ENCODE measurements at places on chromosomes 13 and 19.
A peak's percentile ranks its signal among the peaks of the same experiment; 100 is the strongest.

GRCh38 chr19:7705387-7706187 is 3.7 kb upstream of the FCER2 start:
- no peak for DNase-seq

GRCh38 chr13:73754727-73755292 is 379.4 kb downstream of the KLF12 start:
- DNase-seq, result peak; percentile 16

DNA sequence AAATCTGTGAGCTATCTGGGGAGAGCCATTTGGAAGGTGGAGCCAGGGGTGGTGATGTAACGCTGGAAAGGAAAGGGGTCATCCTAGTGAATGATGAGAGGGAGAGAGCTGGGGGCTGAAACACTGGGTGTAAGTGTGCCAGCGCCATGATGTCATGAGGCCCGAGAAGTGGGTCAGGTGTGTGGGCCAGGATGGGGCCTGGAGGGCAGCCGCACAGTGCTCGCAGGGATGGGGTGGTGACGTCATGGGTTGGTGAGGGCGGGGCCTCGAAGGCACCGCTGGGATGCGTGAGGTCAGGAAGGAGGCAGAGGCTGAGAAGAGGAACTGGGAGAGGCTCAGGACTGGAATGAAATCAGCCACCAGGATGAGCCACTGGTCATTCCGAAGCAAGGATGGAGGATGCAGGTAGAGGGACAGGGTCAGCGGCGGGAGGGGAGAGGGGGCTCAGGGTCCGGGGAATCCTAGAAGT is 4.4 kb downstream of the CCDC61 start:
- no peak for DNase-seq

DNA sequence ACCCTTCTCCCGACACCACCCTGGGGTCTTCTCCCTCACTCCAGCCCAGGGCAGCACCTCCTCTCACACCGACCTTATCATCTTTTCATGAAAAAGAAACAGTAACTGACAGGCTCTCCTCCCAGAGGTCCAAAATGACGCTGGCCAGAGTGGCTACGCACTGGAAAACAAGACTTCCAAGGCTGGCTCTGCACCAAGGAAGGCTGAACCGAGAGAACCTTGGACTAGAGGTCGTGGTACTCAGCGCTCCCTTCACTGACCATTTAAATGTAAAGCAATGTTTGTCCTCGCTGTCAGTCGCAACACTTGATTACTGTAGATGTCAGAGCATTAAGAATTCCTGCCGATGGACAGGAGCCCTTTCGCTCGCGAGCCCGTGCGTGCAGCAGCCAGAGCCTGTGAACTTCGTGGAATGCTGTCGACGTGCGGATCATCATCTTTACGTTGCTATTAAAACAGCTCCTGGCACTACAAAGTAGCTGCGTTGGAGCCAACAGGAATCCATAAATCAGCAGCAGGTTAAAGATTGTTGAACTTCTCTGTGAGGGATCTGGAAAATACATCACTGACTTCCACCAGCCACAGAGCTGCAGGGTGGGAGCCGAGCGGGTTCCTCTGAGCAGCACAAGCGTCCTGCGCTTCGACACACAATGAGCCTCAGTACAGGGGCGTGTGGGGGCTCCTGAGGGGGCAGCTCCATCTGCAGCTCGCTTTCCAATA is 125.5 kb upstream of the MCF2L start:
- no peak for DNase-seq

DNA sequence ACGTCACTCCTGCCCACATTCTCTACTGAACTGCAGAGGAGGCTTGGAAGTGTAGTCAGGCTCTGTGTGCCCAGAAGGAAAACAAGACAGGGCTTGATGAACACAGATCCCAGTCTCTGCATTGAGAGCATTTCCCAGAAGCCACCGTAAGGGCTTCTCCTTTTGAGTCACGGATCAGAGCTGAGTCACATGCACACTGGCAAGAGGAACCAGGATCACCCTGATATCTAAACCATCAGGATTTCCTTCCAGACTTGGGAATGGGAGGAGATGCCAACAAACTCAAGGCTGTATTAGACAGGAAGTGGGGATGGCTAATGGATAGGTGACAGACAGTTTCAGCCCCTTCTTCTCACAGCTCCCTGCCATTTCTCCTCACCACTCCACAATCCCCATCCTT is 17.7 kb upstream of the FBXO17 start:
- no peak for DNase-seq

GRCh38 chr13:39044536-39044935 is 6.3 kb downstream of the NHLRC3 start:
- no peak for DNase-seq

GRCh38 chr13:66995203-66995611 is 234.9 kb downstream of the PCDH9 start:
- DNase-seq, result no peak

DNA sequence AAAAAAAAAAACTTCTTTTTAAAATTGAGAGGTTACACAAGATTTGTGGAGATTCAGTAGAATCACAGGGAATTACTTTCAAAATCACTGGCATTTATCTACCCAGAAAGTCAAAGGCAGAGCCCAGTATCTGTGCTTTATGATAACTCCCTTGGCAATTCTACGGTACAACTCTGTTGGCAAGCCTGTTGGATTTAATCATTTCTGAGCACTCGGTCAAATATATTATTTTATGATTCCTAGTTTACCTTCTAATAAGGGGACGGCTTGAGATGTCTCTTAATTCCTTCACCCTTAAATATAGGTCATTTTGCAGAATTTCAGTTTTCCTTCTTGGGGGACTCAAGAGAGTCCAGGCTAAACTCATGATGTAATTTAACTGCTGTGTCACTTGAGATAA is 987.6 kb downstream of the EFNB2 start:
- no peak for DNase-seq

- DNase-seq, result no peak
Measured at GRCh38 chr13:109768176-109768575, 18.2 kb downstream of the IRS2 start.

GRCh38 chr19:16325641-16326400 is 1.2 kb downstream of the KLF2 start:
- DNase-seq, result no peak

- no peak for DNase-seq
Measured at GRCh38 chr13:47085346-47085745, 188.5 kb upstream of the HTR2A start.

DNA sequence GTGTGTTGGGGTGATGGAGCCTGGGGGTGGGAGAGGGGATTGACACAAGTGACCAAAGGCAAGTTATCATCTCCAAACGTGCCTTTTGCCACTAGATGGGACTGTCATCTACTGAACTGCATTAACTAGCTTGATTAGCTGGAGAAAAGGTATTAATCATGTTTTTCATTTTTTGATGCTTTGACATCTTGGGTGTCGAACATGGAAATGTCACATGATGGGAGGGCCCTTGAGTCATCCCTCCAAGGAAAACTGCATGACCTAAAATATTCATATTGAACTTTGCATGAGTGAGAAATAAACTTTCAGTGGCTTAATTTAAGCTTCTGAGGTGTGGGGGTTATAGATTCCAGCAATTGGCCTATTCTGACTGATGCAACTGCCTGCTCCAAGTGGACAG is 73.3 kb downstream of the ALOX5AP start:
- DNase-seq, result no peak

DNA sequence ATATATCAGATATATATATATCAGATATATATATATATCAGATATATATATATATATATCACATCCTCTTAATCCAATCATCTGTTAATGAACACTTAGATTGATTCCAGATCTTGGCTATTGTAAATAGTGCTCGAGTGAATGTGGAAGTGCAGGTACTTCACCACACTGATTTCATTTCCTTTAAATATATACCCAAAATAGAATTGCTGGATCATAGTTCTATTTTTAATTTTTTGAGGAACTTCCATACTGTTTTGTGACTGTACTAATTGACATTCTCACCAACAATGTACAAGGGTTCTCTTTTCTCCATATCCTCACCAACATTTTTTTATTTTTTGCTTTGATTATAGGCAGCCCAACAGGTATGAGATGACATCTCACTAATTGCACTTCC is 277.5 kb downstream of the NHLRC3 start:
- no peak for DNase-seq

- DNase-seq, result no peak
Measured at GRCh38 chr19:40449506-40449905, 5.4 kb upstream of the SERTAD3 start.

GRCh38 chr13:85543144-85543543 is 256.1 kb downstream of the SLITRK6 start:
- DNase-seq, result no peak

DNA sequence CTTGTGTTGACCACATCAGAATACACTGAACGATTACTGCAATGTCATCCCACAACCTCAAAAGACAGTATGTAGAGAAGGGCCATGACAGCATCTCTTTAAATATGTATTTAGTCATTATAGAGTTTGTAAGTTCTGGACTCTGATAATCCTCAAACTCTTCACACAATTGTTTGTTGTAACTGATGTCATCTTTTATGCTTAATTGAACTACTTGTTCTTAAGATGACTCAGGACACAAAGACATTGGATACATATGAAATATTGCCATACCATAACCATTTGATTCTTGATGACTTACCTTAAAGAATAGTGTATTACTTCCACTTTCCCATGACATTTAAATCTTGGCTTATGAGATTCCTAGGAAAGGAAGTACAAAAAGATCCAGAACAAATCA is 347.6 kb downstream of the KLF5 start:
- DNase-seq, result no peak

GRCh38 chr19:804419-805165 is 7.3 kb downstream of the PTBP1 start:
- DNase-seq, result no peak

DNA sequence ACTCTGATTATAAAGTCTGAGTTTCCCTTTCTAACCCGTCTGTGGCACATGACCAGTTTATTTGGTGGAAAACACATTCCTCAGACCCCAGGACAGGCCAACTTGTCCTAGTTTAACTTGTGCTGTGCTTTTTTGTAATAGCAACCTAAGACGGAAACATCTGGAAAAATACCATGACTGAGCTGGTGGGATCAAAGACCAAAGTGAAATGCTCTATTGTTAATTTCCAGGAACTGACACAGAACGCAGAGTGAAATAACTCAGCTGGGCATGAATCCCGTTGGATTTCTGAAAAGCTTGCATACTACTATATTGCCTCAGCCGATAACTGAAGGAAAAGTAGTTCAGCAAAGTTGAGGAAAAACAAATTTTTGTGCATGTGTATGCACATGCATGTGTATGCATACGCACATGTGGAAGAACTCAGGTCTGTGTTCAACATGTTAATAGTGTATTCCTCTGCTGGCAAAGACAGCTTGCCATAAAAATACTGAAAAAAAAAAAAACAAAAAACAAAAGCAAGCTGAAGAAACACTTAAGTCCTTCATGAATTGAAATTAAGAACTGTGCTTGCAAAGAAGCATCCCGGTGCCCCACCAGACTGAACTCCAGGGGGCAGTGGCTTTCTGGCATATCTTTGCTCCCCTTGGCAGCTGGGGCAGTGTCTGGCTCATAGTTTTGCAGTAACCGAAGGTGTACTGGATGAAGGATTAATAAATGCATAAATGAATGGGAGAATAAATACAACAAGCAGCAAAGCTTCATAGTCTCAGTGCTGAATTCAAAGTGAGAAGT is 187.8 kb downstream of the LHFPL6 start:
- DNase-seq, result no peak

GRCh38 chr19:53881482-53882390 is at the start of gene PRKCG:
Gene PRKCG, plus strand, starts transcription at chr19:53882197. Its CDS starts 298 bp downstream, at chr19:53882495.
- DNase-seq, result no peak

DNA sequence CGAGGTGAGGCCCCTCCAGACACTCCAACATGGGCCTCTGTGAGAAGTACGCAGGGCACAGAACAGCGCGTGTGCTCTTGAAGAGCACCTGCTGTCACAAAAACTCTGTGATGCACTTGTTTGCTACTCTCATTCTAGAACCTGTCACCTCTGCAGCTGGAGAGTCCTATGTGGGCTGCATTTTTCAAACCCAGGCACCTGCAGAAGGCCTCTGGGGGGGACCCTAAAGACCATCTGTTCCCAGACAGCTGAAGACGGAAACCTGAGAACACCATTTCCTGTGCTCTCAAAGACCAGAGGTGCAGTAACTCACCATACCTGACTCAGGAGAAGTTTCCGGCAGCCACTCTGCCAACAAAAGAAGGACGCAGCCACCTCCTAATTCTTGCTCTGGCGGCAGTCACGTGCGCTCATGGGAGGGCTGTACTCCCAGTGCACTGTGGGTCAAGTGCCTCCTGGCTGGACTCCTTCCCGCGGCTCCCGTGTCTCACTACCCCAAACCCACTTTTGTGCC is 28.1 kb downstream of the RANBP3 start:
- no peak for DNase-seq

- no peak for DNase-seq
Measured at GRCh38 chr13:111901267-111901915, 165.6 kb upstream of the SOX1 start.

- no peak for DNase-seq
Measured at GRCh38 chr19:2115911-2116426, 19.3 kb downstream of the IZUMO4 start.

- no peak for DNase-seq
Measured at GRCh38 chr13:30156270-30156669, 151.1 kb downstream of the KATNAL1 start.

- no peak for DNase-seq
Measured at GRCh38 chr19:52622261-52622660, 15.9 kb downstream of the ZNF83 start.

DNA sequence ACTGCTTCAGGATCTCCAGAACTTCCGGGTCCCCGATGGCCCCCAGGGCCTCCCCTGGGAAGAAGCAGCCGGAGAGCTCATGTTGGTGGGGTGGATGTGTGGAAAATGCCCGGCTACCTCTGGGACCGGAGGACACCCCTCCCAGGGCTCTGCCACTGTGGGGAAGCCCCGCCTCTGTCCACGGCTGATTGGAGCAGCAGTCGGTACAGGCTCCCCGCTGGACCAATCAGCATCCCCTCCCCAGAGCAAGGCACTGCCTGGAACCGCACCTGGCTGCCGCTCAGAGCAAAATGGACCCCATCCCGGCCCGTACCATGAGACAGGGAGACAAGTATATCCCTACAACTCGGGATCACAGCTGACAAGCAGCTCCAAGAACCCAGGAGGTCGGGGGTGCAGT is 6.4 kb downstream of the DOHH start:
- DNase-seq, result no peak

DNA sequence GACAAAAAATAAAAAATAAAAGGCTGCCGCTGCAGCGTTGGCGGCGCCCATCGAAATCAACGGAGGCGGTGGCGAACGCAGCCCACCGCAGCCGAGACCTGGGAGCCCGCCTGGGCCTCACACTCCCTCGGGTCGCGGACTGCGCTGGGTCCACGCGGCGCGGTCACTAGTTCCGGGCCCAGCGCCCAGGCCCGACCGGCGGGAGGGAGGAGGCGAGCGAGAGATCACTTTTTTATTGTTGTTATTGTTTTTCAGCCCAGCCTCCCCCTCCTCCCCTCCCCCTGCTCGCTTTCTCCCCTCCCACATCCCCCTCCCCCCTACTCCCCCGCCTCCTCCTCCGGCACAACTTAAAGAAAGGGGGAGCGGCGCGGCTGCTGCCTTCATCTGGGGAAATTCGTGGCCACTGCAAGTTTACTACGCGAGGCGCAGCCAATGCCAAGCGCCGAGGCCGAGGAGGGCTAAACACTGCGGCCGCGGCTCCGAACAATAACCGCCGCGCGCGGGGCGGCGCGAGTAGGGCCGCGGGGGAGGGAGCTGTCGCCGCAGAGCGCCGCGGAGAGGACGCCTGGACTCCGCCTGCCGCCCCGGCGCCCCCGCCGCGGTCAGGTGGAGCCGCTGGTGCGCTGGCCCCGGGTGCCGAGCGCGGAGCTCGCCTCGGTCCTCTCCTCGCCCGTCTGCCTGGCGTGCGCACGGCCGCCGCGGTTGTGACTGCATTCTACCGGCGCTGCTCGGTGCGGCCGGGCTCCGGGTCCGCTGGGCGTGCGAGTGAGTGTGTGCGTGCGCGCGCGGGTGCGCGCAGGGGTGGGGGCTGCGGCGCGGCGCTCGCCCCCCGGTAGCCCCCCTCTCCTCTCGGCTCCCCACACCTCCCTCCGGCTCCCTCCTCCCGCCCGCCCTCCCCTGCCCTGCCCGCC is 505 bp upstream of the ZIC2 start:
- no peak for DNase-seq
